ENCODE measurements at places on chromosomes 7 and 10. TPM values are rescaled to one million over a fixed set of nuclear protein-coding genes. Genes with fewer than 3 reads are reported as not detected.
A peak's percentile ranks its signal among the peaks of the same experiment; 100 is the strongest.

Gene SLC29A4
- total RNA-seq, result 11.5 TPM

DNA sequence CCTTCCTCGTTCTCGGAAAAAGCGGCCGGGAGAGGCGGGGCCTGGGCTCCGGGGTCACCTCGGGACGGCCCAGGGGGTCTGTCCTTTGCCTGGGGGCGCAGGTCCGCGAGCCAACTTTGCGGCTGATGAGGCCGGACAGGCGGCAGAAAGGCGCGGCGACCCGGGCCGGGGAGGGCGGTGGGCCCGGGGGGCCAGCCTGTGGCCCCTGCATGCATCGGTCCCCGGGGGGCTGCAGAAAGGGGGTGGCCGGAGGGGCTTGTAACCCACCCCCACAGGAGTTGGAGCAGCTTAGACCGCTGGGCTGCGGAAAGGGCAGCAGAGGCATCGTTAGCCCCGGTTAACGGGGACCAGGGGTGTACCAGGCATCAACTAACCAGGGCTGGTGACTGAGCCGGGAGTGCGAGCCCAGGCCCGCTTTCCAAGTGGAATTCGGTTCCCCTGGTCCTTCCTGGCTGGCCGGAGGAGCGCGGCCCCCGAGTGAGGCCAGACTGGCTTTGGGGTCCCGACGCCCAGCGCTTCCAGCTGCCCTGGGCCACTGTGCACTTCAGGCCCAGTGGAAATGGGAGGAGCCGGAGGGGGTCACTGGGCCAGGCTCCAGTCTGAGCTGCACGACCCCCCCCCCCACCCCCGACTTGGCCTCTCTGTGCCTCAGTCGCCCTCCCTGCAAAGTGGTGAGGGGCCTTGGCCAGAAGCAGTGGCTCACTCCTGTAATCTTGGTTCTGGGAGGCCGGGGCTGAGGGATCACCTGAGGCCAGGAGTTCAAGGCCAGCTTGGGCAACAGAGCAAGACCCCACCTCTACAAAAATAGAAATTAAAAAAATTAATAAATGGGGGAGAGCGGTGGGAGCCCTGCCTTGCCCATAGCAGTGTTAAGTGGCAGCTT is 919 bp downstream of the SLC29A4 start:
- peak; percentile 34 for DNase-seq

Gene PAX4
- total RNA-seq, result not detected

GRCh38 chr10:72483471-72483870 is 128.8 kb upstream of the DNAJB12 start:
- no peak for DNase-seq

DNA sequence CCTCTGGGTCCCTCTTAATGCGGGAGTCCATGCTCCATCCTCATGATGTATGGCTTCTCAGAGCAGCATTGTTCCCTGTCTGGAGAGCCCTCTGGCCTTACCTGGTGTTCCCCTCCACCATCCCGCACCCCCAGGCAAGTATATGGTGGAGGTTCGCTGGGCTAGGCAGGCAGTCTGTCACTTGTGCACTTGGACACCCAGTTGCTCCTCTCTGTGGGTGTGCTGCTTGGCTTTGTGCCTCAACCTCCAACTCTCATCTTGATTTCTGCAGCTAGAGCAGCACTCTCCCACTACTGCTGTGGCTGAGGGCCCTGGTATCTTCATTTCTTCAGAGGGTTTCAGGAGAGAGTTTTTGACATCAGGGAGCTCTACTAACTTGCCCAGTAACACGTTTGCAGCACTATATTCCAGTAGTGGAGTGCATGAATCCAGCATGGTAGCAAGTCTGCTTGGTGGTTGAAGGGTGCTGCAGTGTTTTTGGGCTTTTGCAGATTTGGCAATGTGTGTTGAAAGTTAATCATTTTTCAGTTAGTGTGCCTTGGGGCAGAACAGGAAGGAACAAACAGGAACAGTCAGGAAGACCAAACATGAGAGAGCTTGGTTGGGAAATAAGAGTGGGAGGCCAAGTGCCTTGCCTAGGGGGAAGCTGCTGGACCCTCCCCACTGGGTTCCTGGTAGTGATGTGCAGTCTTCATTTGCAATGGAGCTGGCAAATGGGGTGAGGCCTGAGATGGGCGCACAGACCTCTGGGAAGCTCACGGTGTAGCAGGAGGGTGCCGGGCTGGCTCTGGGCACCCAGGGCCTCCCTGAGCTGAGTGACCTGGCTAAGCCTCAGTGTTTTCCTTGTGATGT is 37.4 kb downstream of the TSPAN14 start:
- DNase-seq, result no peak

Gene TAS2R3
- total RNA-seq, result 4.5 TPM

Measured in thyroid gland (tissue), 4 donors.